RKO (cell line): ENCODE measurements at places on chromosomes 7 and 10.
A peak's percentile ranks its signal among the peaks of the same experiment; 100 is the strongest.

GRCh38 chr10:132696728-132697577 lies 89.0 kb downstream of the NKX6-2 start:
- DNase-seq = no peak

GRCh38 chr7:37833107-37833817 lies 15.1 kb upstream of the NME8 start:
- DNase-seq = peak; percentile 69

GRCh38 chr10:8576911-8577310 lies 522.4 kb downstream of the GATA3 start:
- DNase-seq = no peak

DNA sequence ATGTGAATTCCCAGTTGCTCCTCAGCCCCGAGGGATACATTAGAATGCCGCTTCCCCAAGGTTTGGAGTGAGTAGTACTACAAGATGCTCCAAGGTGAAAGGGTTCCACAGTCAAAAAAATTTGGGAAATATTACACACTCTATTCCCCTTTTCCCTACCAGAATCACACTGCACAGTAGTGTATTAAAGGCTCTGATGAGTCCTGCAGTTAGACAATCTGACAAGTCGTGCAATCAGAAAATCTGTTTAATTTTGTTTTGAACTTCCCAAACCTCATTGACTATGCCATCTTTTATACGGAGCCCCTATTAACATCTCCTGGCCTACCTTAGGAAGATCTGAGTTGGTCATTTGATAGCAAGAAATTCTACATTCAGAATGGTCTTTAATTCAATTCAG lies 13.6 kb upstream of the UCMA start:
- DNase-seq = no peak

GRCh38 chr10:20977300-20977699 lies 80.2 kb upstream of the NEBL start:
- DNase-seq = no peak

DNA sequence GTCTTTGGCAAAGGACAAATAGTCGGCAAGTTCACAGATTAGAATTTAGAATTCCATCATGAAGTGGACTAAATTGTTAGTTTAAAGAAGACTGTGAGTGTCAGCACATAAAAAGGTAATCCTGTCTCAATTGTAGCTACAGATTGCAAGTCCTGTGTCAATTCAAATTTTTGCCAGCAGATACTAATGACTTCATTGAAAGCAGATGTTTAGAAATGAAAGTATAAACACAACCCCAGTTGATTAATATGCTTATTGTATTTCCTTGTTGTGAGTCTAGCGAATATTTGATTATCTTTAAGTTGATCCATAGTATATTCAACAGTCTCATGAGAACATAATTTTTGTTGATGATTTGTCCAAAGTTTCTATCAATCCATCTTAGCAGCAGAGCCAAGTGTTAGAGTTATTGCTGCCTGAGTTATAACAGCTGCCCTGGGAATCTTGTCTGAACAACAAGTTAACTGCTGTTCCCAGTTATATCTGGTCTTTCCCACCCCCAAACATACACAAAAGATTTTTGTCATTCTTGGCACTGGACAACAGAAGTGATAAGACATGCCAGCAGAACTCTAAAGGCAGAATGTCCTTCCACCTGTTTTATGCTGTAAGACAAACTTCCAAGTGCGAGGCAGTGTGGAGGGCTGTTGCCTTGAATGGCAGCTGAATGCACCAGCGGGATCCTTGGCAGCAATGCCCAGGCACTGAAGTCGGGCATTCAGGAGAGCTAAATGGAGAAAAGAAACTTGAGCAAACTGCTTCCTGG lies 21.3 kb upstream of the HERPUD2 start:
- DNase-seq = no peak

- DNase-seq = no peak
These were observed 63.5 kb upstream of the ZRANB1 start for GRCh38 chr10:124878457-124878739.

DNA sequence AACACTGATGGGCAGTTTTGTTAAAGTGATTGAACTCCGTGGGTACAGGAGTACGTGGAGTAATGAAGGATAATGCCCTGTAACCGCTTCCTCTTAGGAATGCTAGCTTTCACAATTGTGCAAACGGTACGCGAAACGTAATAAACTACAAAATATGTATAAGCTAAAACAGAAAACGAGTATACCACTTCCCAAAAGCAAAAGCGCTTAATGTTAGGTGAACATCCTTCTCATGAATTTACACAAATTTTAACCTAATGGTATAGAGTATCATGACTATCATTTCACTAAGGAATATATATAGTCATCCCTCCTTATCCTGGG lies 395 bp upstream of the ZNF25 start:
- DNase-seq = no peak

- DNase-seq = peak; percentile 32
These were observed 805 bp downstream of the RASGEF1A start for GRCh38 chr10:43265799-43266721.

DNA sequence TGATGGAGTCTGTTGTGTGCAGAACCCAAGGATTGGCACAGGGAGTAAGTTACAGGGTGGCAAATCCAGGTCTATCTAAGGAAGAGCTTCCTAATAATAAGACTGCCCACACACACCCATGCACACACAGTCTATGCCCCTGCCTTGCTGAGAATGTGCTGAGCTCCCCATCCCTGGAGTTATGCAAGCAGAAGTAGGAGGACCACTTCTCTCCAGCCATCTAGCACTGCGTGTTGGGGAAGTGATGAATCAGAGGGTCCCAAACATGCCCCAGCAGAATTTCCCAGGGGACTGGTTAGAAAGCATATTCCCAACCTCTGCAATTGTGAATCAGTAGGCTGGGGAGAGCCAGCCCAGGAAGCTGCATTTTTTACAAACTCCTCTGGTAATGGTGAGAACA lies 117.2 kb downstream of the CDH23 start:
- no peak for DNase-seq

DNA sequence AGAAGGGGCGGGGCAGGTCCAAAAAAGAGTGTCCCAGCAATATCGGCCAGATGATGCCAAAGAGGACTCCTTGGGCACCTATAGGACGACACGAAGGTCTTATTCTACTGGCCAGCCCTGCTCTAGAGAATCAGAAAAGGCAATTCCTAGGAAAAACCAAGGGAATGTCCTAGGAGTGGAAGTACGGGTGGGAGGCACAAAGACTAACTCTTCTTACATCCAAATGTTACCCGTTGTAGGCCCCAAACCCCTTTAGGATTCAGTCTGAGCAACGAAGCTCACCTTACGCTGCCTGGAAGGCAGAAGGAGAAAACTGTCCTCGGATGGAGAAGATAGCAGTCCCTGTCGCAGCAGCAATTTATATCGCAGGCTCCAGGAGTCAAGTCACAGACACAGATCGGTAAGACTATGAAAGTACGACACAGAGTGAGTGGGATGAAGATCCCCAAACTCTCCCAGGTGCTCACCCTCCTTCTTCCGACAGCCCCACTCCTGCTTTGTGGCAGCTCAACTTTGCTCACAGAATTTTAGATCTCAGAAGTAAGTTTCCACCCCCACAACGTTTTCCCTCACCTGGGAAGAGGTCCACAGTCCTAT lies 558 bp downstream of the TCTN3 start:
- peak; percentile 18 for DNase-seq

- no peak for DNase-seq
These were observed 26.8 kb upstream of the C7orf33 start for GRCh38 chr7:148563583-148564274.

GRCh38 chr7:520503-521161 lies 986 bp upstream of the PDGFA start:
- DNase-seq = no peak

DNA sequence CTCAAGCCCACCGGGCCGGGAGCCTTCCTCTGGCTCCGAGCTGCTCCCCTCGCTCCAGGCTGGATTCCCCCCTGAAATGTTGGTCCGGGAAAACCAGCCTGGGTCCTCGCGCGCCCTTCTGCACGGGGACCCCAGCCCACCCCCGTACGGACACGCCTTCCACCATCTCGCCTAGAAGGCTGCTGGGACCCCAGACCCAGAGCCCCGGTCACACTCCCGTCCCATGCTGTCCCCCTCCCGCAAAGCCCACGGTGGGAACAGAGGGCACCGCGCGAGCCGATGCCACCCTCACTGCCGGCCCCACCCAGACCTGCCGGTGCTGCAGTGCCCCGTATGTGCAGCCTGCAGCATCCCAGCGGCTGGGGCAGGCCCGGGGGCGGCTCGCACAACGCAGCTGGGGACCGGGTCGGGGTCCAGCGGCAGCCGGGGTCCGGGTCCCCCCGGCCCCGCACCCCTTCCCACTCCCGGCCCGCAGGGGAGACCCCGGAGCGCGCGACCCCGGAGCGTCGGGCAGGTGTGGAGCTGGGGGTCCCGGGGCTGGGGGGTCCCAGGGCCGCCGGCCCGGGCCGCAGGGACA lies 871 bp downstream of the SPOCK2 start:
- DNase-seq = no peak

- no peak for DNase-seq
These were observed 65.8 kb downstream of the ATXN7L1 start for GRCh38 chr7:105810556-105810955.

- DNase-seq = no peak
These were observed 91.4 kb upstream of the CYP26C1 start for GRCh38 chr10:92969151-92969550.

DNA sequence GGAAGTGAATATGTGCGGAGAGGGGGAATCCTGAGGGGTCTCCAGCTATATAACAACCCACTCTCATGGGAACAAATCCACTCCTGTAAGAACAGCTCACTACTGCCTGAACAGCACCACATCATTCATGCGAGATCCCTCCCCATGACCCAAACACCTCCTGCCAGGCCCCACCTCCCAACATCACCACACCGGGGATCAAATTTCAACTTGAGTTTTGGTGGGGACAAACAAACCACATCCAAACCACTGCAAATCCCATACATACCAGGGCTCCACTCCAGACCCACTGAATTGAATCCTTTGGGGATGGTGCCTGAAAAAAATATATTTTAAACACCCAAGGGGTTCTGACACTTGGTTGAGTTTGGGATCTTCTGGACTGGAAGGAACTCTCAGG lies 181.5 kb upstream of the PLXNA4 start:
- DNase-seq = no peak

- DNase-seq = no peak
These were observed 80.4 kb downstream of the TES start for GRCh38 chr7:116290740-116291139.

DNA sequence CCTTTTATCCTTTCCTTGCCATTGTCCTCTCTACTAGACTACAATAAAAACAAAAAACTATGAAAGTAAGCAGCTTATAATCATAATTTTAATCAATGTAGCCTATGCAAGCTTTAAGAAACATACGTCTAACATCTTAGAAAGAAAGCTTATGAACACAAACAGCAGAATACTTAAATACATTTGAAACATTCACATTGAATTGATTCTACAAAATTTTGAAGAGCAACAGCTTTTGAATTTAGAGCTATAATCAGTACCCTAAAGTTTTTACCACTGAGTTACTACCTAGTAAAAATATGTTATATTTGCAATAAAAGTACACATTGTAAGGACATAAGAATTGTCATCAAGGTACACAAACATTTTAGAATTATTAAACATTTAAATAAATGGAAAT lies 7.2 kb downstream of the MEOX2 start:
- DNase-seq = no peak

- DNase-seq = no peak
These were observed 152.5 kb downstream of the PLXDC2 start for GRCh38 chr10:19968745-19969144.
